ENCODE measurements at places on chromosomes 11 and 22.
A peak's percentile ranks its signal among the peaks of the same experiment; 100 is the strongest.

GRCh38 chr11:84817998-84818397 is 809.1 kb downstream of the DLG2 start:
- no peak for DNase-seq

- no peak for DNase-seq
Measured at GRCh38 chr22:31253949-31254348, 38.3 kb downstream of the PIK3IP1 start.

- no peak for DNase-seq
Measured at GRCh38 chr11:5242208-5242607, 7.4 kb downstream of the HBG1 start.

DNA sequence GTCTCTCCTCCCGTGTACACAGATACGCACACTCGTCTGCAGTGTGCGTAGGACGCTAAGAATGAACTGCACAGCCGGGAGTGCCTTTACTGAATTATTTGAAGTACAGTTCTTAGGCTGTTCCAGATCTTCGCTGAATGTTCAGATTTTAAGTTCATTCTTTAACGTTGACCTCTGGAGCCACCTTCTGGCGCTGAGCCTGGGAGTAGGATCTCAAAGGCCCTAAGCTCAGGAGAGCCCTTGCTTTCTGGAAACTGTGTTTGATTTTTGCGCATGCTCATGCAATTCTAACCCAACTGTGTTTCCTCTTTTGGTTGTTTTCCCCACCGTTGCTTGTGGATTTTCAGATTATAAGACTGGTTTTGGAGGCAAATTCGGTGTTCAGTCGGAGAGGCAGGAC is 22.8 kb downstream of the CTTN start:
- peak; percentile 38 for DNase-seq

DNA sequence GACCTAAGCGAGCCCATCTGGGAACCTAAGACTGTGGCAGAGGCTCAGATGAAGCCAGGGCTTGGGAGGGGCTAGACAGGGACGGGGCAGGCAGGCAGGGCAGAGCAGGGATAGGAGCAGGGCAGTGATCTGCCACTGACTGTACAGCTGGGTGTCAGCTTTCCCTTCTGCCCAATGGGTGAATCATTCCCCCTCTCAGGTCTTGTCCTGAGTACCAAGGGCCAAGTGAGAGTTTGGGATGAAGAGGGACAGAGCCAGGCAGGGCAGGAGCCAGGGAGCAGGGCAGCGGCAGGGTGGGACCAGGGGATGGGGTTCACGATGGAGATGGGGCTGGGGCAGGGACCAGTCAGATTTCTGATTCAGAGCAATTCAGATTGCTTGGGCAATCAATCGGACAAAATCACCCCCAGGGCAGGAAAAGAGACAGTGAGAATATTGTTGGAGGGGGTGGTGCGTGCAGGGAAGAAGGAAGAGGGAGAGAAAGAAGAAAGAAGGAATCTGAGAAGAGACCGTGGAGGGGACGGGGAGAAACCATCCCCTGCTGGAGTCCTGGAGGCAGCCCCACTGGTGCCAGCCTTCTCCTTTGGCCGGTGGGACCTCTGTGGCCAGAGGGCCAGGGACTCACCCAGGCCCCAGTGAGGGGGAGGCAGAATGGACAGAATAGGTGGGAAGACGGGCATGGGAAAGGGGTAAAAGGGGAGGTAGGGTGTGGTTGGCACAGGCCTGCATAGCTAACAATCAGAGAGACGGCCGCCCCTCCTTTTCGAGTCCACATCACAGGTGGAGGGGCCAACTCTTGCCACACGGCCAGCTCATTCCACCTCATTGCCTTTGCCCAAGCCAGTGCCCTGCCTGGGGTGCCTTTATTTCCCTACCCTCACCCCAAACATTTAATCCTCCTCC is 47.2 kb downstream of the CYTH4 start:
- no peak for DNase-seq

- no peak for DNase-seq
Measured at GRCh38 chr11:66157182-66157864, 87.3 kb downstream of the PACS1 start.

DNA sequence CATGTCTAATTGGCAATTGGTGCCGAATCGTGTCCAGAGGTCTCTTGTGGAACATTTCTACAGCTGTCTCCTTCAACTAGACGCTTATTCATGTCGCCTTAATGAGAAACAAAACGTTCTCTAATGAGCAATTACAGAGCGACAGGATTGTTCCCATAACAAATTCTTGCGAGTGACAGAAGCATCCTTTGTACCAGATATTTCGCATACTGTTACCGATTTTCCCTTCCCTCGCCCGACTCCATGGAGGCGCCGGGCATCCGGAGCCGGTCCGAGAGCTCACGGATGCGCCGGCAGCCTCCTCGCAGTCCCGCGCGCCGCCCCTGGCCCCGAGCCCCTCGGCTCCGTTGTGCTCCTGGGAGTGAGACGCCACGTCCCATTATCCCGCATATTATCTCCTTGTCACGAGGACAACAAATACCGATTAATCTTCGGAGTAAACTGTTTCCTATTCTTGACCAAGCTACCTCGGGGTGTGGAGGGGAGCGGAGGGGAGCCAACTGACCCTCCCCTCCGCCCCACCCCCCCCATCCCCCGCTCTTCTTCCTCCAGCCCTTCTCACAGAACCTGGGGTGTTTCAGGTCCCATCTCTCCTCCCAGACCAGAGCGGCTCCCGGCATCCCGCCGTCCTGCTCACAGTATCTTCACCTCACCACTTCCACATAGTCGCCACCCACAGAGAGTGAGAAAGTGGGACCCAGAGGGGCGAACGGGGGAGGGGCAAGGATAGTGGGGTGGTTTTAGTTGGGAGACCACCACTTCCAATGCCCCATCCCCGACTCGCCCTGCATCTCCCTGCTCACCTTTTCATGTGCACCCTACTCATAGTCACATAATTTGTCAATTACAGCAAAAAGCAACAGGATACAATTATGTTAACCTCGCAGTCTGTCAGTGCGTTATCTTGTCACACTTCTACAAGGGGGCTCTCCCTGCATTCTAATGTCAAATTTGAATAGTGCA is 11.4 kb downstream of the PAX6 start:
- no peak for DNase-seq

DNA sequence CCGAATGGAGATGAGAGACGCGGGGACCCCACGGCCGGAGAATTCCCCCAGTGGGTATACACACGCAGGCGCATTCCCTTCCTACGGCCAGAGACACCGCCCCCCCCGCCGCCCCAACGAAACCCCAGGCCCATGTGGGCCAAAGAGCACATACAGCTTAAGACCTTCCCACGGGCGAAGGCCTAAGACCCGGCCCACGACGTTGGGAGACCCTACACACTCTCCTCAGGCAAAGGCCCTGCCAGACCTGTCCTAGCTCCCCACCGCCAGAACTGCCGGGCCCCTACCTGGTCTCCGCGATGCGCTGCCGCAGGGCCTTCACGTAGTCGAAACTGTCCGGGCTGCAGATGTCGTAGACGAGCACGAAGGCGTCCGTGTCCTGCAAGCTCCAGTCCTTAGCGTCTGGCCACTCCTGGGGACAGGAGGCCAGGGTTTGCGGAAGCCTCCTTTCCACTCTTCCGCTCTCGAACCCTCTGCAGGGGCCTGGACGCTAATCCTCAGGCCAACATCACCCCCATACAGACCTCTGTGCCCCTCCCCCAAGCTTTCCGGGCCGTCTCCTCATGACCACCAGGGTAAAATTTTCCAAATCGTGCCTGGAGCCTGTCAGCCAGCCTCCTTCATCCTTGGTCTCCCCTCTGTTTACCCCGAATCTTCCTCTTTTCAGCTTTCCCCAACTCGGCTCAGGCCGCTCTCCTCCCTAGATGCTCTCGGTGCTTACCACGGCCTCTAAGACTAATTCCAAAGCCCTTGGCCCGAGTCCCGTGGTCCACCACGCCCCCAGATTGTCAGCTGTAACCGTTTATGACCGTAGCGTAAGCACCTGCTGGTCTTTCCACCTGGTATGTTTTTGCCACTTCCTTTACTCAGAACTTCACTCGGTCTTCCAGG is 1.7 kb downstream of the RASL10A start:
- DNase-seq = no peak

GRCh38 chr11:94673951-94674491 is 94.1 kb upstream of the AMOTL1 start:
- DNase-seq = no peak

- no peak for DNase-seq
Measured at GRCh38 chr11:11279956-11280689, 72.9 kb downstream of the CSNK2A3 start.

- DNase-seq = no peak
Measured at GRCh38 chr11:78036313-78036712, 13.2 kb upstream of the KCTD14 start.

DNA sequence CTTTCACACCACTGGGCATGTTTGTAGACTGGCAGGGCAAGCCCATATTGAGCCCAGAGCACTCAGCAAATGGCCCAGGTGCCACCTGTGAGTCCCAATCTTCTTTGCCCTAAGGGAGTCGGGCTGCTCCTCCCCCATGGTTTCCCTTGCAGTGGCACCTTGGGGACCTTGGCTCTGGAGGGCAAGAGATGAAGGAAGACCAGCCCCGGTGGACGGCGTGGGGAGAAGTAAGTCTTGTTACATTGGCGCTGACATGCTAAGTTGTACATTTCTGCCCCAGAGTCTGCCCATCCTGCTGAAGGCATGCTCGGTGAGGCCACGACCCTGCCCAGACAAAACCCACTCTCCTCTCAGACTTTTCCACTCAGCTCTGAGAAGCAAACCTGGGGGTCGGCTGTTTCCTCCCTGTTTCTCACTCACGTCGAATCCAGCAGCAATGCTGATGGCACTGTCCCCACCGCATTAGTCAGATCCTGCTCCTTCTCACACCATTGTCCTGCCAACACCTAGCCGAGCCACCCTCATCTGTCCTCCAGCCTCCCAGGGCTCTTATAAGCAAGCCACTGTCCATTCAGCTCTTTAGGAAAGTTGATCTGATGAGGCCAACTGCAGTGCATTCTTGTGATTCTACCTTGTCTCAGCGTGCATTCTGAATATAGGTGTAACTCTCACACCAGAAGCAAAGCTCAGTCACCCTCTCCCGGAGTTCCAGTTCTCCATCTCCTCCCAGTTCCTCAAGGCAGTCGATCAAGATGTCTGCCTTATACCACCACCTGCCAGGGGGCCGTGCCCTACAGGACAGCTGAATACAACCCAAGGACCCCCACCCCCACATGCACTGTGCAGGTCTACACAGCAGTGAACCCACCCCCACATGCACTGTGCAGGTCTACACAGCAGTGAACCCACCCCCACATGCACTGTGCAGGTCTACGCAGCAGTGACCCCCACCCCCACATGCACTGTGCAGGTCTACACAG is 827.1 kb downstream of the TBC1D22A start:
- no peak for DNase-seq

DNA sequence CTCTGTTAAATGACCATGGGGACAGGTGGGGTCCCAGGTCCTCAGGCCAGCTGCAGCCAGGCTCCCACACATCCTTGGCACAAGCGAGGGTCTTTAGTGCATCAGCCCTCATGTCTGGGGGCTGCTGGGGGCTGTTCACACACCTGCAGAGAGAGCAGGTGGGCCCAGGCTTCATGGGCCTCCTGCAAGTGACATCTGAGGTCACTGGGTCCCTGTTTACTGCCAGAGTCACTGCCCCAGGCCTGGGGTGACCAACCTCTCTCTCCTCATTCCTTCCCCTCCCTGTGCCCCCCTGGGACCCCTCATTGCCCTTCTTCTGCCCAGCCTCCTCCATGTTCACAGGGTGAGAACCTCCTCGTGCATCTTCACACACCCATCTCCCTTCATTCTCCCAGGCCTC is 92.4 kb downstream of the RTL6 start:
- DNase-seq = no peak

DNA sequence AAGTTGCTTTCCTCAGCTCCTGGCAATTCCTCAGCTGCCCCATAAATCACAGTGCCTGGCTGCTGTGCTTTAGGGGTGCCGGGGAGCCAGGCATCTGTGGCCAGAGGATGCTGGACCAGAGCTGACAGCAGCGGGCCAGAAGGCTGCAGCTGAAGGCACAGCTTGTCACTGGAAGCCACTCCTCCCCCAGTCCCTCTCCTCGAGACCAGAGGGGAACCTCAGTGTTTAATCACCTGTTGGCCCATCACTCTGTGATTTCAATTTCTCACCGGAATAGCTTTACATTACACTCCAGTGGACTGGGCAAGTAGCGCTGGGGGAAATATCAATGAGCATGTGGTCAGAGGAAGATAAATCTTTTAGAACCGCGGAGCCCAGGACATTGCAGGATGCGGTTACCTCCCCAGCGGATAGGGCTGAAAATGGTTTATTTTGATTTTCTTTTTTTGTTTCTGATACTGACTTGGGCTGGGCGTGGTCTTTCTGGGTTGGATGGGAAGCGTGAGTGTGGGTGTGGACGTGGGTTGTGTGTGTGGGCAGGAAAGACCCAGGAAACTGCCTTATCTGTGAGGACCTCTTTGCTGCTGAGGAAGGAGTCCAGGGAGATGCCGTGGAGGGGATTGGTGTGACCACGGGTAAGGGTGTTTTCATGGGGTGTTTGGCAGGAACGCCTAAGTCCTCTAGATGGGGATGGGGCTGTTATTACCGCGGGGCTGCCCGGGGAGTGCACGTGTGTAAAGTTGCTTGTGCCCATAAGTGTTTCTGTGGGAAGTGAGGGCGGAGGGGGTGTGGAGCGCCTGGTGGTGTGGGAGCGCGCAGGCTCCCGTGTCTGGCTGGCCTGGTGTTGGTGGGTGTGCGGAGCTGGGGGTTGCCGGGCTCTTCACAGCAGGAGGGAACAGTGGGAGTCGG is 4.0 kb downstream of the DAGLA start:
- DNase-seq = no peak

- DNase-seq = no peak
Measured at GRCh38 chr11:120564573-120565311, 53.2 kb downstream of the GRIK4 start.

DNA sequence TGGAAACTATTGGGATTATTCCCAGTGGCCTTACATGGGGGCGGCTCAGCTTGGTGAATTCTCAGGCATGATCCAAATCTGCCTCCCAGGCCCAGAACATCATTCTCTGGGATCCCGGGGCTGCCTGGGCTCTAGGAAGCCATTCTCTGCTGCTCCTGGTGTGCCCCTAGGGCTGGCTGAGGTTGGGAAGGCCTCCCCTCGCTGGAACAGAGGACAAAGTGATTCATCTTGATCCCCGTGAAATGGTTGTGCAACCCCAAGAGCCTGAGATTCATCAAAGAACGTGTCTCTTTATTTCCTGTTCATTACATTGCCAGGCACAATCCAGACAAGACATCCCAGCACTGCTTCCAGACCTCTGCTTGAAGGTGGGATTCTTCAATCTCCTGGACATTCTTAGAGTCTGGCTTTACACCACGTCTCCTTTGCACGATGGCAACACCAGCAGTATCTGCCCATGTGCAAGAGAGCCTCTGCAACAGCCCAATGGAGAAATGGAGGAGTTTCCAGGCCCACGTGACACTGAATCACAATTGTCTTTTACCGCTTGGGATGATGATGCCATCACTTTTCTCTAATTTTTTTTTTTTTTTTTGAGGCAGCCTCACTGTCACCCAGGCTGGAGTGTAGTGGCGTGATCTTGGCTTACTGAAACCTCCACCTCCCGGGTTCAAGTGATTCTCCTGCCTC is 52.3 kb downstream of the TST start:
- no peak for DNase-seq

GRCh38 chr11:2995031-2995561 is 3.0 kb upstream of the NAP1L4 start:
- no peak for DNase-seq

- peak; percentile 74 for DNase-seq
Measured at GRCh38 chr11:77071671-77072605, 5.2 kb downstream of the CAPN5 start.

GRCh38 chr11:3710485-3711259 is 39.5 kb upstream of the CHRNA10 start:
- no peak for DNase-seq
